Endothelial cell of umbilical vein (primary cell): ENCODE measurements at places on chromosomes 2 and 18.

DNA sequence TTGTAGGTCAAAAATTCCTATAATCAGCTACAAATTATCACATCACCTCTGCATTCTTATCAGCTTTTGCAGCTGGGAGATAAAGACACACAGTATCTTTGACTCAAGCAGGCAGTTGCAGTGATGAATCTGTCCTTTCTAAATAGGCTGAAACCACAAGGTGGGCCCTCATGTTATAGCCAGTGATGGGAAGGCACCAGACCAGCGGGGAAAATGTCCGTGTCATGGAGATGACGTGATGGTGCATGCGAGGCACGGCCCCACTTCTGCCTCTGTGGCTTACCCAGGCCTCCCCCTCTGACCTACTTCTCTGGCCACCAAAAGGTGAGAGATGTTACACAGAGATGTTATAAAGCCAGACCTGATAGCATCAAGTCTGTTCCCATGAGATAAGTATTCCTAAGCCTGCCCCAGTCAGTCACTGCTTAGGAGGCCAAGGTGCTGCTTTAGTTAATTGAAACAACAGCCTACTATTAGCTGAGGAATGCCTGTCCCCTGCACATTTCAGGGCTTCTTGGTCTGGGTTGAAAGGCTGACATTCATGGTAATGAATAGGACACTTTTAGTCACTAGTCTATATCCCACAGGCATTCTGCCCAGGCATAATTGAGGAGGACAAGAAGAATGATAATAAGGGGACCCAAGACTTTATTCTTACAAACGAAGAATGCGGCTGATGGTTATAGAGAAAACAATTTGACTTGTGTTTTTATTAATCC is 327.9 kb downstream of the LPIN1 start:
- no peak for DNase-seq

- peak; percentile 46 for DNase-seq
Measured at GRCh38 chr18:7626922-7627440, 59.9 kb downstream of the PTPRM start.

- DNase-seq = peak; percentile 96
Measured at GRCh38 chr2:67846370-67847070, 216.3 kb downstream of the C1D start.

DNA sequence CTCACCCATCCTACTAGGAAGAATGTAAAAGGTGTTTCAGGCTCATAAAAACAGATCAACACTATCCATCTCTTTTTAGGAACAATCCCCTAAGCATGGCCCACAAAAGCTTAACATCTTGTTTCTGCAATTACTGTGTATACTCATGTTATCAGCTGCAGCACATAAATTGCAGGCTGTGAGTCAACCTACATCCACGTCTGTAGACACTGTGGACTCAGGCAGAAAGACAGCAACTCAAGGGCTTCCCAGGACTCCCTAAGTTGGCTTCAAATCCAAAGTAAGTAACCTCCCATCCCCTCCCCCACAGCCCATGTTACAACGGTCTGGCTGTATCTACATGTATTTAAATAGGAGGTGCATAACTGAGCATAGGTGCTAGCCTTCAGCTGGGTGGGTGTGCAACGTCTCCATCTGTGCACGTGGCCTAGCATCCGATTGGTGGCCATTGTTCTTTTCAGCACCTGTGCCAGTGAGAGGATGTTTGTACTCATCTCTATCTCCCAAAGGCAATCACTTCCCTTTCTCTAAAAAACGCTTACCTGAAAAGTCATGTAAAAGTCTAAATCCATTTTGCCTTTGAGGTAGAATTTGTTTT is 30.1 kb downstream of the UXS1 start:
- DNase-seq = no peak

- DNase-seq = no peak
Measured at GRCh38 chr2:204046145-204046544, 109.6 kb downstream of the ICOS start.

GRCh38 chr2:70799706-70800105 is 9.3 kb upstream of the FIGLA start:
- DNase-seq = no peak

- peak; percentile 3 for DNase-seq
Measured at GRCh38 chr2:68287580-68288441, 31.9 kb downstream of the CNRIP1 start.

GRCh38 chr18:58493516-58494253 is 135.2 kb downstream of the ALPK2 start:
- DNase-seq = peak; percentile 61

GRCh38 chr18:35691625-35692024 is 110.1 kb downstream of the GALNT1 start:
- no peak for DNase-seq

DNA sequence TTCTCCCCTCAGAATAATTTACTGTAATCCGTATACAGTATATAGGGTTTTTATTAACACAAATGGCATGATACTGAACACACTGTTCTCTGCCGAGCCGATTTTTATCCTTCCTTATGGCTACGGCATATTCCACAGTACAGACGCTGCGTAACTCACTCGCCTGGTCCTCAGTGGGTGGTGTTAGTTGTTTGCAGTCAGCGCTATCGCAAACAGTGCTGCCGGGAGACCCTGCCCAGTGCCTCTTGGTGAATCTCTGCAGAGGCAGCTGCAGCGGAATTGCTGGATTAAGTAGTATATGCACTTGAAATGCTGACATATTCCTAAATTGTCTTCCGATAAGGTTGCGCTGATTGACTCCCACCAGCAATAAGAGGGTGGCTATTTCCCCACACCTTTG is 73.9 kb downstream of the MARCO start:
- DNase-seq = no peak

- DNase-seq = no peak
Measured at GRCh38 chr18:68181956-68182355, 533.0 kb downstream of the TMX3 start.

- no peak for DNase-seq
Measured at GRCh38 chr2:29361231-29361630, 246.0 kb downstream of the CLIP4 start.

GRCh38 chr18:10195529-10195928 is 258.9 kb upstream of the APCDD1 start:
- DNase-seq = no peak

- no peak for DNase-seq
Measured at GRCh38 chr2:237631007-237631785, 3.8 kb downstream of the LRRFIP1 start.

DNA sequence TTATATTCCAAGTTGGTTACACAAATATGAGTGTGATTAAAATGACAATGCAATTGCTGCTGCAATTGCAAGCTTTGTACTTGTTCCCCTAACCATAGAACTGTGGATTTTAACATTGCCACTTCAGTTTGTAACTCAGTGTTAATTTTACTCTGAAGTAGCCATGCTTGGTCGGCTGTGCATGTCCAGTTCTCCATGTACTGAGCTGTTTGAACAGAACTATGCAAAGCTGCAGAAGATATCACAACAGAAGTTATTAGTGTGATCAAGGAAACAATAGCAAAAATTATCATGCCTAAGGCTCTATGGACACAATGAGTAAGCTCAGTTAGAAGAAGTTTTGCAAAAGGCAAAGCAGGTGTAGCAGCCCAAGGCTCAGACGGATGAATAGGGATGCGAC is 45.3 kb downstream of the CXCR4 start:
- no peak for DNase-seq

DNA sequence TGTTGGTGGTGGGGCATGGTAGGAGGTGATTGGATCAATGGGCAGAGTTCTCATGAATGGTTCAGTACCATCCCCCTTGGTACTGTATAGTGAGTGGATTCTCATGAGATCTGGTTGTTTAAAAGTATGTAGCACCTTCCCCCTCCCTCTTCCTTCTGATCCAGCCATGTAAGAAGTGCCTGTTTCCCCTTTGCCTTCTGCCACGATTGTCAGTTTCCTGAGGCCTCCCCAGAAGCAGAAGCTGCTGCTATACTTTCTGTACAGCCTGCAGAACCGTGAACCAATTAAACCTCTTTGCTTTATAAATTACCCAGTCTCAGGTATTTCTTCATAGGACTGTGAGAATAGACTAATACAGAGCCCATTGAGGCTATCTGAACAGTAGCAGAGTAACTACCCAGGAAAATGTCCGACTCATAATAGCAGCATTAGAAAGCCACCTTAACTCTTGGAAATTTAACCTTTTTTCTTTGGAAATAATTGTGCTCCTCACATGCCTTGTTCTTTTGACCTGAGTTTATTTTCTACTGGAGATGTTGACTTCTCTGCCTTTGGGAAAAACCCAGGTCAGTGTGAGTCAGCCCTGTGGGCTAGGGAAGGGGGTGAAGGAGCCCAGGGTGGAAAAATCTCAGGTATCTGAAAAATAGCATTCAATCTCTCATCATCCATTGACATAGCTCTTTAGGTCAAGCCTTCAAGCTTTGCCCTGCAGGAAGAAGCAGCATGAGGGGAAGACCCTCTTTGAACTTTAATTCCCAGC is 18.1 kb downstream of the CYP1B1 start:
- DNase-seq = no peak

GRCh38 chr2:238523158-238524110 is 96.7 kb downstream of the ASB1 start:
- DNase-seq = no peak

DNA sequence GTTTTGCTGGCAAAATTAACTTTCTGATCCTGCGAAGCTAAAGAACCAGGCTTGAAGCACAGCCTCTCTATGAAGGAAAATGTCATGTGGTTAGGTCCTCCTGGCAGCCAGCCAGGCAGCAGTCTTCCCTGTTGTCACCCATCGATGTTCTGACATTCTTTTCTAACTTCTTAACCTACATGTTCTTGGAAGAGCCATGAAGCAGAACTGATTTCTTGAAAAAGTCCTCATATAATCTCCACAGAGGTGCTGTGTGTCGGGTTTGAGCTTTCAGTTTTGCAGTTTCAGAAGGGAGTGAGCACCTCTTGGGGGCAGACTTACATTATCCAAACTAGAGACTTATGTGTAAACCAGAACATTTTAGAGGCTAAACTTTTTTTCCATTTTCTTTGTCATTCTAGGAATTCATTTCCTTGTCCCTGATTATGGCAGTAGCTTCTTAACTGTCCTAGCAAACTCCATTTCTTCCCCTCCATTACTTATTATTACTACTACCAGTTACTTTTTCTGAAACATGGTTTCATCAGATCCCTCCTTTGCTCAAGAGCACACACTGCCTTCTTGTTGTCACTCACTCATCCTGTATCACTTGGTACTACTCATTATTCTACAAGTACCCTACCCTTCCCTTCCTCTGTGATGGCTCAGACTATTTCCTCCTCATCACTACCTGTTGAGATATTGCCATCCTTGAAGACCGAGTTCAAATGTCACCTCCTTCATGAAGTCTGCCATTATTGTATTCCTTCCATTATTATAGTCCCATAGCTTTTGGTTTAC is 31.1 kb downstream of the DOK1 start:
- DNase-seq = no peak

DNA sequence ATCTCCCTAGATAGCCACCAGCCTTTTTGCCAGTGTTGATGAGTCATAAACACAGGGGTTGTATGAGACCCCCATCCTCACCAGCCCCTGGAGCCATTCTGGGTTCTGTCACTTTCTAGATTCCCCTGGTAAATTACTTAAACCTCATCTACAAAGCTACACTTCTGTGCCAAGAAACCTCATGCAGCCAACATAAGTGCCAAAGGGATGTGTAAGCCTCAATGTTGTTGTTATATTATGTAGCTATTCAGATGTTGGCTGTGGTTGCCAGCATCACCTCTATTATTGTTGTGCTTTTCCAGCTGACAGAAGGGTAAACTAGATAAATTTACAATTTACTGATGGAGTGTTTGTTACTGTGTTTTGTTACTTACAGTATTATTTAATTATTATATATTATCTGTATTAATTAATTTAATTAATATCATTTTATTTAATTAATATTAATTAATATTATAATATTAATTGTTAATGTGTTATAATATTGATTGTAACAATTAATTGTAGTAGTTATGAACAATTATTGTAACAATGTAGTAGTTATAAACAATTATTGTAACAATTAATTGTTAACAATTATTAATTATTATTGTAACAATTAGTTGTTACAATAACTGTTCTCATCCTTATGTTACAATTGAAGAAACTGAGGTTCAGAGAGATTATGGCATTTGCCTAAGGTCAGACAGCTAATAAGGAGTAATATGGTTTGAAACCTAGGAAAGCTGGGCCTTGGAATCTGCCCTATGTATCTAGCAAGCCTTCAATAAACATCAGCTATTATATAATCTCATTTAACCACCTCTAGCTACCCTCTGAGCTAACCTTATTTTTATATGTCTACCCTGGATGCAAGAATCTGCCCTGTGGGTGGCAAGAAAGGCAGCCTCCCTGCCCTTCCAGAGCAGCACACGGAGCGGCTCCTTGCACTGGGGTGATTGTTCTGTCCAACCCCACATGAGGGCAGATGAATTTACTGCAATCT is 36.1 kb downstream of the PSTPIP2 start:
- DNase-seq = no peak

DNA sequence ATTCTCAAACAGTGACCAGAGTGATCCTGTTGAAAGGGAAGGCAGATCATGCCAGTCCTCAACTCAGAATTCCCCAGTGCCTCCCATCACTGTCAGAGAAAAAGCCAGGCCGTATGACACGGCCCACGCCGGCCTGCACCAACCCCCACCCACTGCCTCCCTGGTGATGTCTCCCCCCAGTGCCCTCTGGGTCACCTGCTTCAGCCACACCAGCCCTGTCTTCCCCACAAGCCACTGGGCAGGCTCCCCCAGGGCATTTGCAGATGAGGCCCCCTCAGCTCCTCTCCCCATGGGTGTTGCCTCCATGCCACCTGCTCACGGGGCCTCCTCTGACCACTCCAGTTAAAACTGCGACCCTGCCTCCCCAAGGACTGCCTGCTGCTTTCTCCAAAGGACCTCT is 169.8 kb downstream of the SH3RF3 start:
- no peak for DNase-seq

DNA sequence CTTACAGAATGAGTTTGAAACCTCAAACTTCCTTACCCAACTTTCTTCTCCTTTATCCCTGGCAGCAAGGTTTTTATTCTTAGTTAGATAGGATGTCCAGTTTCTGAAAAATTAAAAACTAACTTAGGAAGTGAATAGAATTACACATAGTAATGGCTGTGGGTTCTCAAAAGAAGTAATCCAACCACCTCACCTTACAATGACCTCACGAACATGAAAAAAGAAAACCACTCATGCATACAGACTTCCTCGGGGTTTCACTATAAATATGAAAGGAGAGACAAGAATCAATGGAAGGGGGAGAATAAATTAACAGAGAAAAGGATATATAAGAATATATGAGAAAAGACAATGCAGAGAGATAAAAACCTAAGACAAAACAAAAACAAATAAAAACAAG is 1044.3 kb upstream of the KLHL29 start:
- DNase-seq = no peak

DNA sequence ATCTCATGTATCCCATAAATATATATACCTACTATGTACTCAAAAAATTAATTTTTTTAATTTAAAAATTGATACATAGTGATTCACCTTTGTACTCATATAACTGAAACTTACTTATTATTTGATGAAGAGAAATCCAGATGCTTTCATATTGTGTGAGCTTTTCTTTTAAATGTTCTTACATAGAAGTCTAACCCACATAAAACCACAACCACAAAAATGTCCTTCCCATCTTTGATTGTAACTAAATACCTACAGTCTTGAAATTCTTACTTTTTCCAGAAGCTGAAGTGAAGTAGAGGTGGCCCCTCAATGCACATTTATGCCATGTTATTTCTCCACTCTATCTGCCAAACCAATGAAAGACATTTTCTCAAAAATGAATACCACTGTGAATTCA is 117.9 kb upstream of the COL5A2 start:
- DNase-seq = no peak
